ENCODE measurements at places on chromosomes 11 and 22.

- no peak for DNase-seq
Measured at GRCh38 chr22:22516992-22517391, 3.1 kb downstream of the ZNF280A start.

DNA sequence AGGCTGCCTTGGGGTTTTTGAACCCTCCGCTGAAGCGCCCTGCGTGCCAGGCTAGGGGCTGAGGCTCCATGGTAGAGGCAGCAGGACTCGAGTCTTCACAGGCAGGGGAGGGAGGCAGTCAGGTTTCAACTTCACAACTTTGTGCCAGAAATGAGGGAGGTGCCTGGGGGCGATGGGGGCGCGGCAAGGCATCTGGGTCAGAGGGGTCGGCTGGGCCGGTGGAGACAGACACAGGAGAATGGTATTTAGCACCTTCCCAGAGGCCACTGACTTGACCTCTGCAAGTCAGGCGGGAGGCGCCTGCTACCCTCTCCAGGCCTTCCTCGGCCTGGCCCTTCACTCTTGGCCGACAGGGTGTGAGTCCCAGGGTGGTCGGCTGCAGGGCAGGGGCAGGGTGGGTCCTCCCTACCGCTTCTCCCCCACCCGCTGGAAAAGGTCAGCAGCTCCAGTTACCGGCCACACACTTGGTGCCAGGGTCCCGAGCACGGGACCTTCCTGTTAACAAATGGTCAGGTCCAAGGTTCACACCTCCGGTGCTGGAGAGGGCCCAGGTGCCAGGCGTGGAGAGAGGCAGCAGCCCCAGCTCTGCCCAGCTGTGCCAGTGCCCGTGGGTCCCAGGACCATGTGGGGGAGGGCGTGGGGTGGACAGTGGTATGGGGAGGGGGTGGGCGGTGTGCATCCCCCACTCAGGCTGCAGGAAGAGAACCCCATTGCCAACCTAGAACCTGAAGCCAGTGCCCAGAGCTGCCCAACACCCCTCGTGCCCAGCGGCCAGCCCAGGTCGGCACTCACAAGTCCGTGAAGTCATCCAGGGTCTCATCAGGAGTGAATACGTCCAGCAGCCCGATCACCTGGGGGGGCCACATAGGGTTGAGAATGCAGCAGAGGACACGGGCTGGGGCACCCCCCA, 3.8 kb downstream of the MAPK12 start:
- DNase-seq: no peak

- DNase-seq: no peak
Measured at GRCh38 chr11:3001496-3001895, 9.4 kb upstream of the NAP1L4 start.

DNA sequence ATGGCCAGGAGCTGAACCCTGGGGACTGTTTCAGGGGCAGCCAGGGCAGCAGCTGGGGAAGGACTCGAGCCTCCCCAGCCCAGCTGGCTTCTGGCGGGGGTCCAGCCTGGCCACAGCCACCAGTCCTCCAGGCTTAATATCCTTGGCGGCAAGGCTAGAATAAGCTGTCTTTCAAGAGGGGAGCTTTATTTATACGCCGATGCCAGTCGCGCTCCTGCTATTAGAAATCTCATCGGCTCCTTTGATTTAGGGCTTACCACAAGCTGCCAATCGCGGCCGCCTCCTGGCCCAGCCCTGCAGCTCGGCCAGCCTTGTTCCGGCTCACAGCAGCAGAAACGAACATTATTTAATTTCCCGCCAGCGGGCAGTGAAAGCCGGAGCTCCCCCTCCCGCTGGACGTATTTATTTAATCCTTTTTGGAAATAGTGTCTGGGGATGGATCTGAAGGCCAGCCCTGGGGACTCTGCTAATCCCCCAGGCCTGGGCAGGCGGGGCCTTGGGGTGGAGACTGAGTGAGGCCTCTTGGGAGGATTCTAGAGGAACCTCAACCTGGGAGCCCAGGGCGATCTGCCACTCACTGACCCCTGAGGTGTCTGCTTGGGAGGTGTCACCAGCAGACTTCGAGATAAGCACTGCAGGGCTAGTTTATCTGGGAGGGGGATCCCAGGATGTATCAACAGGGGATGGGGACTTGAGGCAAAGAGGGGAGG, 363.1 kb downstream of the MN1 start:
- no peak for DNase-seq

DNA sequence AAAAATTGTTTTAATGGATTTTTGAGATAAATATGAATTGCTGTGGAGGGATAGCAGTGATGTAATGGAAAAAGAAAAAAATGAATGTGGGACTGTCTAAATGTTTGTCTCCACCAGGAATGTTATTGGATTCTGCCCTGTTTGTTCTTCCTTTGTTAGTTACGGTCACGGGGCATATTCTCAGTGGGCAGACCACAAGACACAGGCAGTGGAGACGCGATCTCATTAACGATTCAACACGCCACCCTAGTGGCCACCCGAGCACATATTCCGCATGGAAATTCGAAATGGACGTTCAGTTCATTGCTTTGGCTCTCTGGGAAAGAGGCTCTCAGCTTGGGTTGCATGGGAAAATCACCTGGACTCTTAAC, 151.8 kb upstream of the TTC12 start:
- no peak for DNase-seq

DNA sequence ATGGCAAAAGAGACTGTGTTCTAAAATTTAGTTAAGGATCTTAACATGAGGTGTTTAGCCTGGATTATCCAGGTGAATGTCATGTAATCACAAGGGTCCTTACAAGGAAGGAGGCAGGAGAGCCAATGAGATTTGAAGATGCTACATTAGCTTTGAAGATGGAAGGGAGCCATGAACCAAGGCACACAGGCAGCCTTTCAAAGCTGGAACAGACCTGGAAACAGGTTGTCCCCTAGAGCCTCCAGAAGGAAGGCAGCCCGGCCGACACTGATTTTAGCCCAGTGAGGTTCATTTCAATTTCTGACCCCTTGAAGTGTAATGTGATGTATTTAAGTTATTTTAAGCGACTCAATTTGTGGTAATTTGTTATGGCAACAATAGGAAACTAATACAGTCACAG, 195.3 kb upstream of the MTMR2 start:
- DNase-seq: no peak

GRCh38 chr11:122863704-122864326, 18.7 kb upstream of the JHY start:
- peak; percentile 31 for DNase-seq

GRCh38 chr11:102806296-102806695, 8.3 kb upstream of the MMP1 start:
- DNase-seq: no peak

DNA sequence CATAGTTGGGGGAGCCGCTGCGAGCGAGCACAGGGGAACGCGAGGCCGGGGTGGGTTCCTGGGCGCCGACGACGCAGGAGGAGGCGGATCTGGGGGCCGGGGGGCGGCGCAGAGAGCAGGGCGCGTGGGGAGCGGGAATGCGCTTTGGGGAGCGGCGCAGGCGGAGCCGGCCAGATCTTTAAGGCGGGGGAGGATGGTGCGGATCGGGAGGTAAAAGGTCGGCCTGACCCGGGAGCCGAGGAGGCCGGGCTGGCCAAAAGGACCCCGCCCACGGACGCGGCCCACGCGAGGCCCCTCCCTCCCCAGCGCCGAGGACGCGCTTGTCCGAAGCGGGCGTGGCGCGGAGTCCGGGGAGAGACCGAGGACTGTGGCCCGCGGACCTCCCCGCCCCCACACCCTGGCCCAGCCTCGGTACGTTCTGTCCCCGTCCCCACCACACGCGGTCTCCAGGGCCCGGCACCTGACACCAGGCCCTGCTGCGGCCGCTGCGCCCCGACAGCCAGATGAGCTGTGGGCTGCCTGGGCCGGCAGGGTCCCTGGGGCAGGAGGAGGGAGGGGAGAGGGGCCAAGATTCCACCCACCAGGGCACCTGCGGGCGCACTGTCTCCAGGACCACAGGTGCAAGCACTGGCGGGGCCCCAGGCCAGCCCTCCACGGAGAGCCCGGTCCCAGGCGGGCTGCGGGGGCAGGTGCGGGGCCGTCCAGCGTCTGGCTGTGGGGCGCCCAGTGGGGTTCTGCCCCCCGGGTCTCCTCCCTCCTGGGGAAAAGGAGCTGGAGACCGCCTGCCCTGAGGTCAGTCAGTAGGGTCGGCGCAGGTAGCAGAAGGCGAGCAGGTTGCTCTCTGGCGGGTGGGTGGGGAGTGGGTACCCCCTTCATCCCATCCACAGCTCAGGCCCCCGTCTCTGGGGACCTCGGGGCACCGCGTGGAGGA, 10.9 kb downstream of the PIM3 start:
- peak; percentile 70 for DNase-seq

- DNase-seq: no peak
Measured at GRCh38 chr11:11777897-11778296, 63.9 kb upstream of the USP47 start.

DNA sequence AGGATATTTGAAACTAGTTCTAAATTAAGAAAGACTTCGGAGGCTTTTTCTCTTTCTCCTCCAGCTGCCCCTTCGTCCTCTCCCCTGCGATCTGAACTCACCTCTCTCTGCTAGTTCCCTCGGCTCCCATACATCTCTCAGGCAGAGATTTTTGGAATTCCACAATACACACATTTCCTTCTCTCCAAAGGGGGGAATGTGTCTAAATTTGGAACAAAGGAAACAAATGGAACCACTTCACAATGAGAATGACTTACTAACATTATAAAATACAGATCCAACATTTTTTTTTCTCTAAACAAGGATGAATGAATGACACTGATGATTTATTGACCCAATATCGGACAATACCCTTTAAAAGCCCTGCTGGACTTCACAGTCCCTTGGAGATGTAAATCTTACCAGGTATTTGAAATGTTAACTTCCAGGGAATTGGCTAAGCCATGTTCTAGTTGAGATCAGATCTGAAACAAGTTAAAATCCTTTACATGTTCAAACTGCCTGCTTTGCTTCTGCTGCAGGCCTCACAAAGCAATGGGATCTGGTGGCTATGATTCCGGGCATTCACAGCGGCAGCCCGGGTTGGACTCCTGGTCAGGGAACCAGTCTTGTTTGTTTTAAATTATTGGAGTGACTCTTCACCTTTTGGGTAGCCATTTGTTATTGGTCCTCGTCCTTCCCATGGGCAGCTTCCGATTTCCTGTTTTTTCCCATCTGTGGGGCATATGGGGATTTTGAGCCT, 20.5 kb upstream of the GSTP1 start:
- DNase-seq: peak; percentile 29

DNA sequence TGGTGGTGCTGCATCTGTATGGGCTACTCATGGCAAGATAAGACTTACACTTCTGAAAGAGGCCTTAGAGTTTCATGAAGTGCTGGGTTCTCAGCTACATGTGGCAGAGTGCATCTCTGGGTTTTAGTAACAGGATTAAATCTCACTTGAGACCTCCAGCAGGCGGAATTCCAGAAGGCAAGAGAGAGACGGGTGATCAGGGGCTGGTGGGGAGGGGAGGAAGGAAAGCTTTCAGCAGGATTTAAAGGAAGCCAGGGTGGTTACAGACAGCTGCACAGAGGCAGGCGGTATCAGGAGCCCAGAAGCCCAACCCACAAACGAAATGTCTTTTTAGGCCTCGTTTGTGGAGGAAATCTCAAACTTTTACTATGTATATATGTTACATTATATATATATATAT, 56.2 kb upstream of the CD82 start:
- DNase-seq: no peak

DNA sequence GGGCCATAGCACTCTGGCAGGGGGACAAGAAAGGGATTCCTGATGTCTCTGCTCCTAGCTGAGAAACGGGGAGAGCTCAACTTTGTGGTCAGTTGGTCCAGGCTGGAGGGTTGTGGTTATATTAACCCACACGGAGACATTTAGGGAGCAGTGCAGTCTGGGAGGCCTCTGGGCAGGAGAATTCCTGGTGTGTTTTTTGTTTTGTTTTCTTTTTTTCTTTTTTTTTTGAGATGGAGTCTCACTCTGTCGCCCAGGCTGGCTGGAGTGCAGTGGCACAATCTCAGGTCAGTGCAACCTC, 88.0 kb upstream of the SHISAL1 start:
- DNase-seq: no peak

GRCh38 chr11:80584661-80585060, 1143.8 kb upstream of the TENM4 start:
- no peak for DNase-seq

DNA sequence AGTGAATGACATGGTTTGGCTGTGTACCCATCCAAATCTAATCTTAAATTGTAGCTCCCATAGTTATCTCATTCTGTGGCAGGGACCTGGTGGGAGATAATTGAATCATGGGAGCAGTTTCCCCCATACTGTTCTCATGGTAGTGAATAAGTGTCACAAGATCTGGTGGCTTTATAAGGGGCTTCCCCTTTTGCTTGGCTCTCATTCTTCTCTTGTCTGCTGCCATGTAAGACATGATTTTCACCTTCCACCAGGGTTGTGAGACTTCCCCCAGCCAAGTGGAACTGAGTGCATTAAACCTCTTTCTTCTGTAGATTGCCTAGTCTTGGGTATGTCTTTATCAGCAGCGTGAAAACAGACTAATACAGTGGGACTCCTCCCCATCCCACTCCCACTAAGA, 11.1 kb downstream of the OR5A2 start:
- no peak for DNase-seq

GRCh38 chr22:40671796-40672360, 7.4 kb upstream of the MCHR1 start:
- no peak for DNase-seq

GRCh38 chr22:41570221-41570620, 9.4 kb downstream of the CSDC2 start:
- DNase-seq: no peak

DNA sequence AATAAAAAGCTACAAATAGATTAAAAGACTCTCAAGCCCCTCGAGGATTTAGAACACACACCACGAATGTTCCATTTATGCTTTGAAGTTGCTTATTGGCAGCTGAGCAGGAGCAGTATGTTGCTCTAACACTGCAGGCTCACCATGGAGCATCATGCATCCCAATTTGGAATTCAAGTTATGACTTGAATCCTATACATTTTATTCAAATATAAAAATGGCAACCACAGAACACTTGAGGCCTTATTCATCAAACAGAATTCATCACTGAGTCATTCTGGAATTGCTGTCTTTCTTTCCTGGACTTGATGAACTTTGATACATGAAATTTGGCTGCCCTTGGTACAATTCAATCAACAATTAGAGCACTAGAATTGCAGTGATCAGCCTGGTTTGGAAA, 24.5 kb upstream of the BLID start:
- no peak for DNase-seq

DNA sequence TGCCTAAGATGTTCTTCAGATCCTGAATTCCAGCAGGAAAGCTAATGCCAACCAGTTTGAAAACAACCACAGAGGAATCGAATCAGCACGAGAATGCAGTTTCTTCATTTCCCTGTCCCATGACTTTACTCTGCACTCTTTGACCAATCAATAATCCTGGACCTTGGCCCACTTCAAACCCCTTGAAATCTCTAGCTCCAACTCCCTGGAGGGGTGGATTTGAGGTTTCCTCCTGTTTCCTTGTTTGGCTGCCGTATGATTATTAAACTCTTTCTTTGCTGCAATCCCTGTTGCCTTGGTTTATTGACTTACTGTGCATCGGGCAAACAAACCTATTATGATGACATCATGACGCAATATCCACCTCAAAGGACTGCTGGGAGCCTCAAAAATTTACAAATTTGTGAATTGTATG, 109.3 kb downstream of the FBXO7 start:
- DNase-seq: no peak

DNA sequence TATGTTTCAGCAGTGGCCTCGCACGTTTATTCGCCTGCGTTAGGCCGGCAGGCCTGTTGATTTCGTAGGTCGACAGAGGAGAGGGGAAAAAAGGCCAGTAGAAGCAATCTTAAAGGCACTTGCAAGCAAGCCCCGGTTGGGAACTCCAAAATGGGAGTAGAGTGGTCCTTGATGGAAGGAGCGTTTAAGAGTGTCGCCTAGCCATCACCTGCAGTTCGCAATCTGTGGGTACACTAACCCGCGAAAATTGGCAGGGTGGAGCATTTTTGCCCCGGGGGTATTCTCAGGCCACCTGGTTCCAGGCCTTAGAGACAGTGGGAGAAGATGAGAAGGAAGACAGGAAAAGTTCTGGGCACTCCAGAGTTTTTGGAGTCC, 1.1 kb downstream of the EWSR1 start:
- DNase-seq: no peak
